Activated T-cell treated with anti-CD3 and anti-CD28 coated beads, Interleukin-2, amount 50 U/mL, for 4 hours (primary cell): ENCODE measurements at places on chromosomes 2 and 18. TPM values are rescaled to one million over a fixed set of nuclear protein-coding genes. Genes with fewer than 3 reads are reported as not detected.

The REEP1 gene
- 0.13 TPM for total RNA-seq

The SCTR gene
- total RNA-seq, result not detected

The GAL3ST2 gene
- 0.33 TPM for total RNA-seq

The L3MBTL4 gene
- 0.42 TPM for total RNA-seq

The CRYGC gene
- not detected for total RNA-seq

The ZC3H8 gene
- 31.2 TPM for total RNA-seq

The CABYR gene
- total RNA-seq, result 0.37 TPM

The TTN gene
- 0.78 TPM for total RNA-seq

DNA sequence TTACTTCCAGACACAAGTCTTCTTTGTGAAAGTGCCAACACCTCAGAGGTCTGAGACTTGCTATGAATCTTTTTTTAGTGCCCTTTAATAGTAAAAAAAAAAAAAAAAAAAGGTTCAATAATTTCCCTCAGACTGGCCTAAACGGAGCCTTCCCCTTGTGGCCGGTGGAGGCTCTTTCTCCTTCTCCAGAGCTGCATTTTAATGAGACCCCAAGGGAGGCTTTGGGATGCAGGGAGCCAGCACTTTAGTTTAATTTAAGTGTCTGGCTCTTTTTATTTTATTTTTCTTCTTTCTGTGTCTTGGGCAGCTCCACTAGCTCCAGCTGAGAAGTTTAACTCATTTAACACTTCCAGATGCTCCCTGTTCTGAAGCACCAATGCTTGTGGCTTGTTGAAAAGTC, 67.8 kb upstream of the MAPK4 start:
- no peak for DNase-seq

DNA sequence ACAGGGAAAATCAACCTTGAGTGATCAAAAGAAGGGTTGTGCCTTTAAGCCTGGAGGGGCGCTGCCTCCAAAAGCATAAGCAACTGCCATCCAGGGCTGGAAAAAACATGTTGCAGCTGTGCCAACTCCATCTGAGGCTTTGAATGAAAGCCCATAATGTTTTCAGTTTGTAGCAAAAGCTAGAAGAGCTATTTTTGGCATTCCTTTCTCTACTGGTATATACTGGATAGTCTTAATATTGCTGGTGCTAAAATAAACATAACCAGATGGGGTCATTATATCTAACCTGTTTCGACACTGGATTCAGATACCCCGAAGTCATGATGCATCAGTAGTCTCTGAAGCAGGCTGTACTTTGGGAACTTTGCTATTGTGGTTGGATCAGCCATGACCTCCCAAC, 25.1 kb downstream of the ANXA4 start:
- DNase-seq, result no peak

DNA sequence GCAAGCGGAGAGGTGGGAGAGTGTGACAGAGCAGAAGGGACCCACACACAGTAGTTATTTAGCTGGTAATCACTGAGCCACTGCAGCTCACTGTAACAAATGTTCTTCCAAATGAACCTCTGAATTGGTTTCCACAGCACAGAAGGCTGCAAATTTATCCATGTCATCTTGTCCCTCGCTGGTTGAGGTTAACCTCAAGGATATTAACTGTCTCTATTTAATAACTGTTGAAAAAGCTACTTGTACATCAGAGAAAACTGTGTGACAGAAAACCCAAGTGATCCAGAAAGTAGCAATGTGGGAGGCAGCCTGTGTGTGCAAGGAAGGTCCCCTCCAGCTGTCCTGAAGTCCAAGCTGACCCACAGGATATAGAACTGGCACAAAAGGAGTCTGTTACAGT, 153.6 kb downstream of the DSEL start:
- no peak for DNase-seq

DNA sequence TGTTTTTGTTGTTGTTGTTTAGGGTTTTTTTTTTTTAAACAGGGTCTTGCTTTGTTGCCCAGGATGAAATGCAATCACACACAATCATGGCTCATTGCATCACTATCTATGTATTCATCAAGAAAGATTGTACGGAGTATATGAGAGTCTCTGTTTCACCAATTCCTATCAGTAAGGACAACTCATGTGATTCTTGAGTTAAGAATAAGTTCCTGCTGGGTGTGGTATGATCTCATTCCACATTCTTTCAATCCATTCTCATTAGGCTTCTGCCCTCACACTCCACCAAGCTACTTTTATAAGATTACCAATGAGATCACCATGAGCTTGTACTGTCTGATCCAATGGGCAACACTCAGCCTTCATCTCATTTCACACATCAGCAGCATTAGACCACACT, 9.1 kb upstream of the AP1S3 start:
- no peak for DNase-seq

GRCh38 chr2:51778806-51779205, 746.9 kb upstream of the NRXN1 start:
- no peak for DNase-seq

DNA sequence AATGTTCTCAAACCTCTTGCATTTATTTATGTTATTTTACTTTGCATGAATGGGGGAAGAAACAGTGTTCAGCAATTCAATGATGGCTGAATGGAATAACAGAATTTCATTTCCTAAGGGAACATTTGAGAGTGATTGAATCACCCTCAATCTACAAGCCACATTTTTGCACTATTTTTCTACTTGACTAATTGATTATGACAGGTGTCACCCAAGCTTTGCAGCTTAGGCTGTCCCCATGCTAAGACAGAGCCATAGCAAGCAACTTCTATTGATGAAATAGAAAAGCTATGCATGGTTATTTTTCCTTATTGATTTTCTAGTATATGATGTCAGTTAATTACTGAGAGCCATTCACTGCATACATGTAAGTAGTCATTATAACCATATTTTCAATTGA, 795.7 kb downstream of the DCC start:
- no peak for DNase-seq

DNA sequence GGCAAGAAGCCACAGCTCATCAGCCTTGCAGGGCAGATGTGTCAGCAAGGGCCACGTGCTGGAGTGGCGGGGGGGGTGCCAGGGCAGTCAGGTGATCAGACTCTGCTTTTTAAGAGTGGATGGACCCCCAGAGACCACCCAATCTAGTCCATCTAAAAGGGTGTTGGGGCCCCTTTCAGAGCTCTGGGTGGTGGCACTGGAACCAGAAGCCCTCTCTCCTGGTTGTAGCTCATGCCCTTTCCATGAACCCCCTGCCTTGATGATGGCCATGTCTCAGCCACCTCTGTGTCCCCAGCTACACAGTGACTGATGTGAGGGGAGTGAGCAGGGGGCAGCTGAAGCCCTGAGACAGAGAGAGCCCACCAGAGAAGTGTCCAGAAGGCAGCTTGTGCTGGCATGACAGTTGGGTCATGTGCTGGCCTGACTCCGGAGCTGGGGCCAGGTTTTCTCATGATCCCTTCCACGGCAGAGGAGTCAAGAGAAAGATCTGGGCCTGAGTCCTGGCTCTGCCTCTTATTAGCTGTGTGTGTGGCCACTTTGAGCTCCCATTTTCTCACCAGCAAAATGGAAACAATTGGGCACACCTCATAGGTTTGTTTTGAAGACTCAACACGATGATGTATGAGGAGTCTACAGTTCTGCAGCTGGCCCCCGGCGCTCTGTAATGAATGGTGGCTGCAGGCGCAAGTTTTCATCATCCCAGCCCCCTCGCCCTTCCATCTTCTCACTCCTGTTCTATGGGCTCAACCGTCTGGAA, 195.7 kb downstream of the ZFP36L2 start:
- no peak for DNase-seq

GRCh38 chr2:14516844-14517243, 115.7 kb upstream of the LRATD1 start:
- DNase-seq, result no peak

GRCh38 chr2:48126162-48126561, 219.9 kb upstream of the FBXO11 start:
- DNase-seq, result no peak

- DNase-seq, result no peak
Measured at GRCh38 chr2:50791271-50791670, 240.7 kb downstream of the NRXN1 start.

GRCh38 chr2:46642218-46642617, 162.9 kb downstream of the TMEM247 start:
- DNase-seq, result no peak

DNA sequence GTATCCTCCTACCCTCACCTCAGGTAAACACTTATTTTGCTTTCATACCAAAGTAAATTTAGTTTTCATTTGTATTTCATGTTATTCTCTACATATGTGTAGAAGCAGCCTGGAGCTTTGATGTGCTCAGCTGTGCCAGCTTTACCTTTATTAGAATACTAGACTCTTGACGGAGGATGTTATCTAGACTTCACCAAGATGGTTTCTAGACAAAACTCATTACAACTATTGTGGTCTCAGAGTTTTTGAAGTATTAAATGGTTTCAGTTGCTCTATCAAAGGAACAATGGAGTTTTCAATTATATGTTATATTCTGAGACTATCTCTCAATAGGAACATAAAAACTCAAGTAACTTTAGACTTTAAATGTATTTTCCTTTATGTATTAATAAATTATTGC, 5.0 kb upstream of the IL18RAP start:
- no peak for DNase-seq

GRCh38 chr2:175619179-175620045, 382.7 kb downstream of the LNPK start:
- no peak for DNase-seq

DNA sequence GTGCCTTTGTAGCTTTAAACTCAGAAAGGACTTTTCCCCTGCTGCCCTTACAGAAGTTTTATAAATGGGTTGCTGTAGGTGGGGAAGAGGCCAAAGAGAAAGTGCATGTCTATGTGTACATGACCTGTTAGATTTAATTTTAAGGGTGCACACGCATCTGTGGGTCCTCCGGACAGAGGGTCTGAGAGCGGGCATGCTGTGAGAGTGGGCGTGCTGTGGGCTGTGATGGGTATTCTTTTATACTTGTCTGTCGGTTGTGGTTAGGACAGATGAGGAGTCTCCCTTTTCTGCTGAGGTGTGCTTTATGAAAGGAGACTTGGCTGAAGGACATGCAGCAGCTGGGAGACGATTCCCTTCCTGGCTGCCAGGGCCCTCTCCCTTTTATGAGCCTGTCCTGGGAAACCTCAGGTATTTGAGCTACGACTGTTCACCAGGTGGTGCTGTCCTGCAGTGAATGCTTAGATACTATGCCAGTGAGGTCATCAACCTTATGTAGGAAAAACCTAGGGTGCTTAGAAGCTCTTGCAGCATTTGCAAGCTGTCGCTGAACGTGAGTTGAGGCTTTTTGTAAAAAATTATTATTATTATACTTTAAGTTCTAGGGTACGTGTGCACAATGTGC, 67.5 kb downstream of the TANC1 start:
- DNase-seq, result no peak

- no peak for DNase-seq
Measured at GRCh38 chr2:164593959-164594358, 27.3 kb downstream of the GRB14 start.

GRCh38 chr2:46669996-46670793, 190.8 kb downstream of the TMEM247 start:
- DNase-seq, result no peak

GRCh38 chr2:219707496-219708285, 80.3 kb downstream of the SLC4A3 start:
- DNase-seq, result no peak

- no peak for DNase-seq
Measured at GRCh38 chr2:27752551-27753237, 18.8 kb upstream of the MRPL33 start.

- no peak for DNase-seq
Measured at GRCh38 chr2:101974663-101975062, 17.1 kb upstream of the IL1R2 start.

DNA sequence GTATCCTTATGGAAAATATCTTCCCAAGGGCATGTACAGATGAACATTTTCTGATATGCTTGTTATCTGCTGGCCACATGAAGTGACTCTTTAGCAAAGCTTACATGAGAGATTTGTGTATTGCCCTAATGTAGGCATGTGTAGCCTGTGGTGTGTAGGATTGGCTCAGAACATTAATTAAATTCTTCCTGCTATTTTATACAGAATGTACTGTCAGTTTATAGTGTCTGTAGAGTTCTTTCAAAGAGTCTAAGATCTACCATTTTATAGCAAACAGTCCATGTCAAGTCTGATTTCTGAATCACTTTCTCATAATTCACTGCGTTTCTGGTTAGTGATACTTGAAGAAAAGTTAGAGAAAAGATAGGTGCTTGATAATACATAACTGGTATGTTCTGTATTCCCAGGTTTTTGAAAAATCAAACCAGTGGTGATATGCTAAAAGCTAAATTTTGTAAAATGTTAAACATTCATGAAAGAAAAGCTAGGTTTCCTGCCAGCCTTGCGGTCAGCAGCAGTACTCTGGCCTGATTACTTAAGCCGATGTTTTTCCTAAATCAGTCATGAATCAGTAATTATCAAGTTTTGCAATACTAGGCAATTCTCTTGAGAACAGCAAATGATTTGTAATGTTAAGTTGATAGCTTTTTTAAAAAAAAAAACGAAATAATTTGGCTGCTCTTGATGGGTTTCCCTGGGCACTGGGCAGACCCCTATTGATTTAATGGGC, 30.9 kb upstream of the EFEMP1 start:
- no peak for DNase-seq

GRCh38 chr2:9346885-9347284, 76.4 kb downstream of the ITGB1BP1 start:
- no peak for DNase-seq

DNA sequence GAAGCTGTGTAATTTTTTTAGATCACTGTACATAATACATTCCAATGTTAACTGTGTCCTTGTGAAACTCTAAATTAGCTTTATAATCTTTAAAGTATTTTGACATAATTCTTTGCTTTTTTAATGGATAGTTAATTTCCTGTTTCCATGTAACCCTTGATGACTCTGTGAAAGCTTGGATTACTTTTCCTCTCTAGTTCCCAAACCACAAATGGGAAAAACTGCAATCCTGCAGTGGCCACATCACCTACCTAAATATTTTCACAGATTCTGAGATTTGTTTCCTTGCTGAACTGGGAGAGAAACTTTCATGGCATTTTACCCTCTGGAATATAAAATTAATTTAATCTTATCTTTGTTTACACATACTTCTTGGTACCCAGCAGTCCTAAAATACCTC, 161.6 kb upstream of the CCDC68 start:
- DNase-seq, result no peak

DNA sequence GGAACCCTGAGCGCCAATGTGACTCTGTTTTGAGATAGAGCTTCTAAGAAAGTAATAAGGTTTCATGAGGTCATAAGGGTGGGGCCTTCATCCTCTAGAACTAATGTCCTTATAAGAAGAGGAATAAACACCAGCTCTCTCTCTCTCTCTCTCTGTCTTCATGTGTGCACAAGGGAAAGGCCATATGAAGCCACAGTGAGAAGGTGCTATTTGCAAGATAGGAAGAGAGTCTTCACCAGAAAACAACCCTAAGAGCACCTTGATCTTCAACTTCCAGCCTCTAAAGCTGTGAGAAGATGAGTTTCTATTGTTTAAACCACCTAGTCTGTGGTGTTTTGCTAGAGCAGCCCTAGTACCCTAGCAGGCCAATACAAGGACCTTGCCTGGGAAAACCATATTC, 55.8 kb downstream of the DOCK10 start:
- no peak for DNase-seq

- no peak for DNase-seq
Measured at GRCh38 chr2:6627316-6627715, 238.4 kb downstream of the CMPK2 start.
